ENCODE measurements at places on chromosomes 2 and 18.

DNA sequence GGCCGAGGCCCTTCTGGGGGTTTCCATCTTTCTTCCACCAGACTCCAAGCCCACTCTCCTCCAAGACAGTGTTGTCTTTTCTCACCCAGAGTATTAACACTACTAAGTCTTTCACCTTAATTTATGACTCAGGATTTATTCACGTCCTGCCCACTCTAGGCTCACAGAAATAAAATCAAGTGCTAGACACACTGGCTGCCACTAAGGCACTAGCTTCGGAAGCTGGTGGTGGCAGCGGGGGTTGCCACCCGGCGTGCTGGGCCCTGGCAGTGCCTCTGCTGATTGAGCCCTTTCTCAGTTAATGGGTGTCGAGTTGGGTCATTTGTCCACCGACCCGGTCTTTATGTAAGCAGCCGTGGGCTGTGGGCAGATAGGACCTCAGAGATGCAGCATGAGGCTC lies 93.6 kb upstream of the FZD5 start:
- no peak for DNase-seq

DNA sequence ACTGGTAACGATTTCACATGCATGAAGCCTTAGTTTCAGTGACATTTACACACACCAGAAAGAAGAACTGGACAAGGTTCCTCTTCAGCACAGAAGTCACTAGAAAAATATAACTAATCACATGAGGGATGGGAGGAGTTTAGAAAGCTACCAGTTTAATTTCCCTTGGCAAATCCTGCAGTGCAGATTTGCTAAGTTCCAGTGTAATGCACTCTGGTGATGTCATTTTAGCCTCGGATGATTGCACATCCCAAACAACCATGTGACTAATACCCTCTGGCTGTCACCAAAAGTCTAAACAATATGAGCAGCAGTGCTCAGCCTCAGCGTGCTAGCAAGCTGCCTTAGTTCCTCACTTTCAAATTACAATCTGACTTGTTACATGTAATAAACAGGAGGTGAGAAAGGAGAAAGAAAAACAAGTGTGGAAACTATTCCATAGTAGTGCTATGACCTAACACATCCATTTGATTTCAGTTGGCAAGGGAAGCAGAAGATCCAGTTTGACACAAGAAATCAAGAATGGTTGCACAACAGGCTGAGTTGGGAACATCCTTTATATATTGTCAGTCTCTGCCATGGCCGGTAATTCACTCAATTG lies 35.3 kb upstream of the PPP1CB start:
- DNase-seq: peak; percentile 46

GRCh38 chr2:126659562-126660467 lies 3.9 kb downstream of the GYPC start:
- DNase-seq: no peak

DNA sequence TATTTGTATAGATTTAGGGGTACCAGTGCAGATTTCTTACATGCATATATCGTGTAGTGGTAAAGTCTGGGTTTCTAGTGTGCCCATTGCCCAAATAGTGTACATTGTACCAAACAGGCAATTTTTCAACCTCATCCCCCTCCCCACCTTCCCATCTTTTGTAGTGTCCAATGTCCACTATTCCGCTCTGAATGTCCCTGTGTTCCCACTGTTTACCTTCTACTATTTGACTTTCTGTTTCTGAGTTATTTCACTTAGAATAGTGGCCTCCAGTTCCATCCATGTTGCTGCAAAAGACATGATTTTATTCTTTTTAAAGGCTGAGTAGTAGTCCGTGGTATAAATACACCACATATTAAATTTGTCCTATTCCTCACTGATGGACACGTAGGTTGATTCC lies 132.9 kb downstream of the FTCDNL1 start:
- DNase-seq: no peak

- no peak for DNase-seq
Observed at GRCh38 chr2:121052521-121052920, 232.5 kb downstream of the TFCP2L1 start.

DNA sequence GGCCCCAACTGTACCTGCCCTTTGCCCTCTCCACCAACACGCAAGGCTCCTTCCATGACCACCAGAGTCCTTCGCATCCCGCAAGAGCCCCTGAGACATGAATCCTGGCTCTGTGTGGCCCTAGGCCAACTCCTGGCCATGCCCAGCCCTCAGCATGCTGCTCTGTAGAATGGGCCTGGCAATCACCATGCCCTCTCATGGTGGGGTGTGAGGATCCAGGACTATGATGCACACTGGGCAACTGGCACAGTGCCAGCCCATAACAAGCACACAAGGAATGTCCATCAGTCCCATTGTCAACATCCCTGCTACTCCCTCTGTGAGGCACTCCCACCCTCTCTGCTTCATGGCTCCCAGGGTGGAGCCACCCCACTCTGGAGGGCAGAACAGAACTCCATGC lies 44.7 kb downstream of the FER1L5 start:
- DNase-seq: no peak

DNA sequence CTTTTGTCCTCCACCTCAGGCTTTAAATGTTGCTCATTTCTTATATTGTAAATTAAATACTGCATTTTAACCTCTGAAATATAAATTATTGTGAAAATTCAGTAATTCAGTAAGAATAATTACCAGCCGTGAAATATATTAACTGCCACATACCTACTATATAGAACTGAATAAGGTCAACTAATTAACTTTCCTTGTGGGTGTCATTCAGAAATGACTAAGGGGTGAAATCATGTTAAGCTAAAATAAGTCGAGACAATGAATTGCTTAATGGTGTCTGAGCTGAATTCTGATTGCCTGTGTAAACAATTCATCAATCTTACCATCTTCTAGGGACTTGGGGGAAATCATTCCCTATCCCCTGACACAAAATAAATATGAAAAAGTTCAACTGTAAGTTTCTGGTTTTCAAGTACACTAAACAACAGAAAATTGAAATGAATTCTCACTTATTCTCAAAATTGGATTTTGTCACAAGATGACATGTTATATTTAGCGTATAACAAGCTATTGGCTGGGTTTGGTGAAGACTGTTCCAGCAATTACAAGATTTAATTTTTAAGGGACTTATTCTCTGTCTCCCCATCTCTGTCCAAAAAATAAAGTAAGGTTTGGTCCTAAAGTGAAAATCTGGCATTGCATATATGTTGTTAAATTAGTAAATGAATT lies 255.1 kb downstream of the METTL4 start:
- no peak for DNase-seq

- DNase-seq: no peak
Observed at GRCh38 chr18:58754544-58755068, 83.3 kb downstream of the MALT1 start.

DNA sequence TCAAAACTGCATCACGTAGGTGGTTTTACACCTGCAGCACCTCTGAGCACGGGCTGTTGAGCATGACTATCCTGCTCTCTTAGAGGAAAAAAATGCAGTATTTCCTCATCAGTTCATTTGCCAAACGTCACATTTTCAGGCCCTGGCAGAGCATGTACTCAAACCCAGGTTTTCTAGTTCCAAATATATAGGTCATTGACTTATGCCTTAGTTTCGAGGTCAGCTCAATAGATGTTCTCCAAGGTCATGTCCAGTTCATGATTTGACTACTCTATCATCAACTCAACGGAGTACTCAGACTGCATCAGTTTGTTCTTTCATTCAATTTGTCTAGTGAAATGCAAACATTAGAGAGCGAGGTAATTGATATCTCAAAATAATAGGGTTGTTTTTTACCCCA lies 39.3 kb upstream of the STAT1 start:
- no peak for DNase-seq

DNA sequence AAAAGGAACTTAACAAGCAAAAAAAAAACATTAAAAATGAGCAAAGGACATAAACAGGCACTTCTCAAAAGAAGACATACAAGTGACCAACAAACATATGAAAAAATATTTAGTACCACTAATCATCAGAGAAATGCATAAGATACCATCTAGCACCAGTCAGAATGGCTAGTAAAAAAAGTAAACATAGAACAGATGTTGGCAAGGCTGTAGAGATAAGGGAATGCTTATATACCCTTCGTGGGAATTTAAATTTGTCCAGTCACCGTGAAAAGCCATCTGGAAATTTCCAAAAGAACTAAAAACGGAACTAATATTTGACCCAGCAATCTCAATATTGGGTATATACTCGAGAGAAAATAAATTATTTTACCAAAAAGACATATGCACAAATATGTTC lies 1751.3 kb upstream of the LRRTM1 start:
- DNase-seq: no peak

- DNase-seq: no peak
Observed at GRCh38 chr2:117853873-117854272, 39.4 kb downstream of the DDX18 start.

DNA sequence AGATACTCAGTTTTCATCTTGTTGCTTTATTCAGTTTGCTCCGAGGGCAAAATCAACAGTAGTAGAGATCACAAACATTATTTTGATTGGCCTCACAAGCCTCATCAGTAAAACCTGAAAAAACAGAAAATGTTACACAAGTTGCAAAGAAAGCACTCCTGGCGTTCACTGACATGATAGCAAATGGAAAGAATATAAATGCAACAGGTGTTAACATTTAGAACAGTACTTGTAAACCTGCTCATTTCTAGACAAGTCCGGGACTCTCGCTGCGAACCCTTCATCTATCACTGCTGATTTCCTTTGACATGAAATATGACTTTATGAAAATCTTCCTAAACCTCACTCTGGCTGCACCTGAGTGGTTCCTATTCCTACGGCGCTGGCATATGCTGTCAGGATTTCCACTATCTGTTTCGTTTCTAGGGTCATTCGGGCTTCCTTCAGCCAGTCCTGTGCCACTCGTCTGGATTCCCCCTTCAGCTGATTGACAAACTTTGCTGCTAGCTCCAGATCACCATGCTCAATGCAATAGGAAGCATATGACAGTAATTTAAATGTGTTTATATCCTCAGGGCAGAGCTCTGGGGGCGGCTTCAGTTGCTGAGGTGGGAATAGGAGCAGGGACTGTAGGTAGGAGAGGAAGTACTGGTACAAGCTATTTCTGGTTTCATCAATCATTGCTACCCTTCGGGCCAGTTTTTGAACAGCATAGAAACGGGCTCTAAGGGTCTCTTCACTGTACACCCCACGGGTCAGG lies 38.1 kb downstream of the PTCD3 start:
- no peak for DNase-seq

- DNase-seq: no peak
Observed at GRCh38 chr2:56474412-56475158, 290.8 kb downstream of the CCDC85A start.

- DNase-seq: no peak
Observed at GRCh38 chr2:203797712-203798111, 69.9 kb upstream of the CTLA4 start.

- peak; percentile 53 for DNase-seq
Observed at GRCh38 chr2:136255648-136256461, 137.9 kb upstream of the CXCR4 start.

DNA sequence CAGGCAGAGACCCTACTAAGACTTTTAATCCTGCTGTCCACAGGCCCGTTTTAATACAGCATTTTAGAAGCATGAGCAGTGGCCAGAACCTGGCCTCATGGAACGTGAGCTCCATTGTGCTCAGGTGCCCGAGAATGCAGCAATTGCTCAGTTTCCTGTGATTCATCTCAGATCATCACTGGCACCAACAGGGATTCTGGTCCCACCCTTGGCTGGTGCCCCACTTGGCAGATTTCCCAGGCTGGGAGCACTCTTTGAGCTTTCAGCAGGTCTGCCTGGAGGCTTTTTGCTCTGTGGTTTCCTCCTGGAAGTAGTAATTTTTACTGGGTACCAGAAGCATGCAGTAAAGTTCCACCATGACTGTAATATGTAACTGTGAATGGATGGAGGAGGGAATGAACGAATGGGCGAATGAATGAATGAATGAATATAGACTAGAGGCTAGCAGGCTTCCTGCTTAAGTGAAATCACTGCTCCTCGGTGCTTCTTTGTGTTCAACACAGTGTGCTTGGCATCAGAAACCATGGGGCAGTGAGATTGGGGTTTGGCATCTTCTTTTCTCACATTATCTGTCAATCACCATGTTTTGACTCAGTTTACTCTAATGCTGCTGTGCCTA lies 312.9 kb downstream of the PRKCE start:
- DNase-seq: no peak

- no peak for DNase-seq
Observed at GRCh38 chr2:239774933-239775622, 250.1 kb downstream of the NDUFA10 start.

- no peak for DNase-seq
Observed at GRCh38 chr2:61811821-61812220, 42.0 kb downstream of the FAM161A start.

- peak; percentile 42 for DNase-seq
Observed at GRCh38 chr2:39913648-39914461, 134.8 kb upstream of the THUMPD2 start.

DNA sequence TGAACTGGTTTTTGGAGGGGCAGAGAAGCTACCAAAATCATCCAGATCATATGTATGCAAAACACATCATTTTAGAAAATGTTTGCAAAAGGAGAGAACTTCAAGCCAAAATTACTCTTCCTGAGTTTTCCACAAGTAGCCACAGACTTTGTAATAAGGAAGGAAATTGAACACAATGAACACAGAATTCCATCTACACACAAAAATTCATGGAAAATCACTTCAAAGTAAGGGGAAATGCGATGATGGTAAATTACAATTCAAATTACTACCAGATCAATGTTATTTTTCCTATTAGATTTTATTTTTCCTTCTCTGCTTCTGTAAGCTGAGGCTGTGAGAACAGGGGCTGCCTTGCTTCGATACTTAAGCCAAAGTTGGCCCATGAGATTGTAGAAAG lies 172.1 kb upstream of the ARL4C start:
- no peak for DNase-seq

DNA sequence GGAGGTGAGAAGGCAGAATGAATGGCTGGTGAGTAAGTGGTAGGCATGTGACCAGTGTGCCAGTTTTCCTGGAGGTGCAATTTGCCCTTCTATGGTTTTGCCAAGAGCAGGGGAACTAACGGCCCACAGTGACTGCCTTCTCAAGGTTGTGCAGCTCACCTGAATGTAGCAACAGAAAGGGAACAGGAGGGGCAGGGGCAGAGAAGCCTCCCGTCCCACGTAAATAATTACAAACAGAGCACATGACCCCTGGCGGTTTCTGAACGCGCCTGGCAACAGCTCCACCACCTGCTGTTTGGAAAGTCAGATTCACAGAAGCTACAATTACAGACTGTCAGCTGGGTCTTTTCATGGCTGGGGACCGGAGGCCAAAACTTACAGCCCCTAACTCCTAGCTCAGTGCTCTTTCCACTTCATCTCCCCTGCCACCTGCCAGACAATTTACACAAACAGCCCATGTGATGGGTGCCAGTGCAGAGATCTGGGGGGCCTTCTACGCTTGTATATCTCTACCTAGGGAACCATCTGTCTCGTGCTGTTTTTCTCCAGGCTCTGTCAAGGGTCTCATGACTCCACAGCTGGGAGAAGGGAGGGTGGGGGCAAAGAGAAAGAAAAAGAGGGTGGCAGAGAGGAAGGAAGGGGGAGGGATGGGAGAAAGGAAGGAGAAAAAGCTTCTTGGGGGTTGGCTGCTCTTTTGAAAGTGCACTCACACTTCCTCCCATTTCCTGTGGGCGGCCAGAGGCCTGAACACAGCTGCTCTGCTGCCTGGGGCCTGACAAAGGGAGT lies 69.6 kb downstream of the POLR1A start:
- peak; percentile 90 for DNase-seq

GRCh38 chr2:96116879-96117533 lies 635 bp upstream of the ADRA2B start:
- peak; percentile 94 for DNase-seq
